ENCODE measurements at places on chromosomes 3 and 15.

DNA sequence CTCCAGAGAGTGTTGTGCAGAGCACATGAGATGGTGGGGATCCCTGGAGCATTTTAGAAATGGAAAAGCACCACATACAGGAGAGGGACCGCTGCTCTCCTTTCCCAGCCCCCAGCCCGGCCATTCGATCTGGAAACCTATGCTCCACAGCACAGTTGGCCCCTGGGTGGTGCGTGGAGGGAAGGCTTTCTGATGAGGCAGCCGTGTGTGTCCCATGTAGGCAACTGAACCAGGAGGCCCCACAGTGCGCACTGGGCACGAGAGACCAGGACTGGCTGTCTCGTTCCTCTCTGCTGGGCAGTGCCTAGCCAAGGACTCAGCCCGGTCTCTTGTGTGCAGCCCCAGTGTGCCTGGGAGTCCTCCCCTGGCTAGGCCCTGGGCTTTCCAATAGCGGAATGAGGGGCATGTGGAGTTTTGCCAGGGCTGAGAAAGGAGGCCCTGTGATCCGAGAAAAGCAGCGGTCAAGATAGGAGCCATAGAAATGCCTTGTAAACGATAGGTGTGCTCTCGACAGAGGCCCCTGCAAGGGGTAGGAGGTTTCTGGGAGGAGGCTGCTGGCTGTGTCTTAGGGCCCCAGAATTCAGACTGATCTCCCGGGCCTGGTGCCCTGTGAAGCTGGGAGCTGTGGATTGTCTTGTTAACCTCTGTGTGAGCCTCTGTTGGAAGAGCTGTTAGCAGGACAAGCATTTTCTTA lies 39.0 kb downstream of the CHDH start:
- DNase-seq, result no peak

DNA sequence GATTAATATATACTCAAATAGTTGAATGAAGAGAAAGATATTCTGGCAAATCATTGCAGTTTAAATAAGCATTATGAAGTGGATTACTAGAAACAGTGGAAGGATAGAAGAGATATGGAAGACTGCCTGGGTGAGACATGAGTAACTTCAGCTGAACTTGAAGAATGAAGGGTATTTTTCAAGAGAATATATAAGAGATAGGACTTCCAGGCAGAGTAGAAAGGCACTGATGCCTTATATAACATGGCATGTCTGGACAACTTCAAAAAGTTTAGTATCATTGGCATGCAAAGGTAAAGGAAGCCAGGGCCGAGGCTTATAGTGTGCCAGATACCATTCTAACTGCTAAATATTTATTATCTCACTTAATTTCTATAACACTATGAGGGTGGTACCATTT lies 126.5 kb upstream of the SLC7A14 start:
- DNase-seq, result no peak

GRCh38 chr15:92480361-92480760 lies 86.7 kb downstream of the ST8SIA2 start:
- DNase-seq, result no peak

GRCh38 chr3:194185221-194185620 lies 49.3 kb downstream of the HES1 start:
- DNase-seq, result no peak

DNA sequence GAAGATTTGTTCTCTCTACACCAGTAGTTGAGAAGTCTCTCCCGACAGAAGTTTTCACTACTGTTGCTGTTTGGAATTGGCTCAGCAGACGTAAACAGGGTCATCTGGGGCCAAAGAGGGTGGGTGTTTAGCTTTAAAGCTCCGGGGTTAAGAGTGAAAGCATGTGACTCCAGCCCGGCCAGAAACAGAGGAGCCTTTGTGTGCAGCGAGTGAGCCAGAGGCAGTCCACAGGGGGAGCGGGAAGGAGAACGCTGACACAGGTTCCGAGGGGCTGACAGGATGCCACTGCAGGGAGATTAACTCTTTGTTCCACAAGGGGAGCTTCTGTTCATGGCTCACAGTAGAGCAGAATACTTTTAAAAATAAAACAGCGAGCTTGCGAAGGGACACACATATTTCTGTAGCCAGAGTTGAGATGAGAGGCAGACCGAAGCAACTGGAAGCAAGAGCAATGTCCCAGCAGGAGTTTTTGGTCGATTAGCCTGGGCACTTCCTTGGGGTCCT lies 26.9 kb downstream of the BMF start:
- DNase-seq, result peak; percentile 69

- peak; percentile 27 for DNase-seq
Measured at GRCh38 chr3:152737021-152737908, 97.7 kb upstream of the P2RY1 start.

DNA sequence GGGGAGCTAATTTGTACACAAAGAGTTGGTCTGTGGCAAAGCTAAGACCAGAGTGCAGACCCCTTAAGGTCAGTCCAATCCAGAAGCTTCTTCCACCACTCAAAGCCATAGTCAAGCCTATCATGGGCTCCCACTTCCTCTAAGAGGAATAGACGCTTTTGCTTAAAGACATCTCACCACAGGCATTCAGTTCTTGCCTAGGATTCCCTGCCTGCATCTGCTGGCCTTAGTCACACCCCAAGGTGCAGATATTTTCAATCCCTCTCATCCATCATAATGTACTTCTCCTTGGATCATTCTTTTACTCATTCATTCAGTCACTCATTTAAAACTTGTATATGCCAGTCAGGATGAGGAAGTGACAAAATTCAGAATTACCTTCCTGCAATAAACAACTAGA lies 179.6 kb upstream of the STT3B start:
- DNase-seq, result no peak

DNA sequence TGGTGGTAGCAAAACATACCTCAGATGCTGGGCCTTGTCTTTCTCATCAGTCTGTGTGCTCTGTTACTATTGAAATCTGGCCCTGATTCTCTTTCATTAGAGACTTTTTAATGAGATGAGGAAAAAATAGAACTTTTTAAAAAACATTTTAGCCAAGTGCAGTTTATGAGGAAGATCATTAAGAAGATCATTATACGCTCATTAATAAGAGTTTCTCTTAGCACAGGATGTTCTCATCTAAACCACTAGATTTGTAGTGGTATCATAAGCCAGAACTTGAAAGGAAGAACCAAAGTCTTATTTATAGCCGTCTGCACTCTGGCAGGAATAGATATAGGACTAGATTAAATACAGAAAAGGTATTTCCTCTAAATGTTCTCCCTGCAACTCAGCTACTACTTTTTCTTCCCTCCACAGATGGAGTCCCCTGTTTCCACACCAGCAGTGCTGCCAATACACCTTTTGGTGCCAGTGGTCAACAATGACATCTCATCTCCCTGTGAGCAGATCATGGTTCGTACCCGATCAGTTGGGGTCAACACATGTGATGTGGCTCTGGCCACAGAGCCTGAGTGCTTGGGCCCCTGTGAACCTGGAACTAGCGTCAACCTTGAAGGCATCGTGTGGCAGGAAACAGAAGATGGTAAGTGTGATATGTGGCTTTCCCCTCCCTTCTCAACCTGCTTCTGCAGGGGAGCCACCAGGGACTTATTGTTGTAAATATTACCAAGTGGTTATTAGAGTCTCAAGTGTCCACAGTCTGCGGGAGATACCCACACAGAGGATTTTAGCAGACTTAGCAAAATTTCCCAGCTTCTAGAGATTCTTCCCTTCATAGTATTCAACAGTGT lies 152.8 kb downstream of the RBPMS2 start:
- DNase-seq, result no peak

- no peak for DNase-seq
Measured at GRCh38 chr15:42584031-42584765, 8.8 kb downstream of the STARD9 start.

GRCh38 chr3:13245615-13245978 lies 172.4 kb upstream of the IQSEC1 start:
- DNase-seq, result peak; percentile 50

DNA sequence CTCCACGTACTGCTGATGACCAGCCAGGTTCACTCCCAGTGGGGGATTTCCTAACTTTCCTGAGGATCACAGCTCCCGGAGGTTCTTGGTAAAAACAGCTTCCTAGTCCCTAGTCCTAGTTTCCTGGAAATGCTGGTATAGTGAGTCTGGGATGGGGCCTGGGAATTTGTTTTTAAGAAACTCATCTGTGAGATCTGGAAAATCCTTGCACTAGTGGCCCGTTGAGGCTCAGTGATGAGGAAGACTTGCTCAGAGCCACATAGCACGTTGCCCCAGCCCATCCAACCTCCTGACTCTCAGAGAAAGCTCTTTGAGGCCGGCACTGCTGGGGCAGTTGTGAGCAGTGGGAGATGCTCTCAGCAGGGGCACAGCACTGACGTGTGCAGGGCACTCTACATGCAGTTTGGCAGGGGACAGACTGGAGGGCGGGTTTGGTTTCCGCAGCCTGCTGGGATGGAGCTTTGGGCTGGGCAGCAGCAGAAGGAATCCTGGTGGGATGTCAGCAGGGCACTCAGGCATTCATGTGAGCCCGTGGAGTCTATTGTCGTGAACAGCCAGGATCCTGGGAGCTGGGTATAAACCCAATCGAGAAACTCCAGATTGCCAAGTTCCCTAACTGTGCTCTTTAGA lies 31.6 kb downstream of the SAXO2 start:
- no peak for DNase-seq

DNA sequence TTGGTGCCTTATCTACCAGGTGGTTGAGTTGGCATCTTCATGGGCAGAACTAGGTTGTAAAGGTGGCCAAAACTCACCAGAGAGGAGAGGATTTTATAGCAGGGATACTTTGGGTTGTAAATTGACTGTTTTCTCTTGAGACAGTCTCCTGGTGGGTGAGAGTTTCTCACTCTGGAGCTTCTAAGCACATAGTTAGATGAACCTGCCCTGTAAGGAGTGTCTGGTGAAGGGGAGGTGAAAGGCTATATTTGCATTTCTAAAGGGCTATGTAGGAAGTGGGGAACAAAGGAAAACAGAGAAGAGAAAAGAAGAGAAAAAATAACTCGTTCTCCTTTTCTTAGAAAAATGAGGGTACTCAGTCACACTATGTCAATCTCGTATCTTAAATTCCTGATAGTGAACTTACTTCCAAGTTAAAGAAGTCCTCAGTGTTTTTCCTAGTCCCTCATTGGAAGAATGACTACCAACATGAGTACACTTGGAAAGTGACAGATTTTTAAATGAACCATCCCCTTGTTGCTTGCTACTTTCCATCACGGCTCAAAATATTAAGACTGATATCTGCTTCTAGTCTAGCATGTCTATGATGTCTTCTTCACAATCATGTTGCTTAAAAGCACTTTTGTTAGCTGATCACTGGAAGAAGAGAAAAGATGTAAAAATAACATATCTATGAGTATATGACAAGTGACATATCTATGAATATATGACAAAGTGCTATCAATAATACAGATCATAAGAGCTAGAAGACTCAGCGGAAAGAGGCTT lies 113.8 kb upstream of the P2RY1 start:
- no peak for DNase-seq

DNA sequence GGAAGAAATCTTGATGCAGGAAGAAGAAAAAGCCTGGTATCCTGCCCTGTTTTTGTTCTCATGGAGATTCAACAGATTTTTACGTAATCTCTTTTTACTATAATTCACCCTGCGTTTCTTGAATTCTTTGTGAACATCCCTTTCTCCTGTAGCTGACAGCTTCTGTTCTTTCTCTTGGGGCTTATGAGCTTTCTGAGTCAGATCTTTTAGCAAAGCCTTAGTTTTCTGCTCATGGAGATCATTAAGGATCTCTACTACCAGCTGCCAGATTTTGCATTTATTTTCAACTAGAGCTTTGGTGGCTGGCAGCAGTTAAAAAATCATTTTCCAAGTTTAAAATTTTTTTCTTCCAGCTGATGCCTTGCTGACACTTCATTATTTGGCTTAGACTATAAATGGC lies 51.6 kb downstream of the MOBP start:
- no peak for DNase-seq

DNA sequence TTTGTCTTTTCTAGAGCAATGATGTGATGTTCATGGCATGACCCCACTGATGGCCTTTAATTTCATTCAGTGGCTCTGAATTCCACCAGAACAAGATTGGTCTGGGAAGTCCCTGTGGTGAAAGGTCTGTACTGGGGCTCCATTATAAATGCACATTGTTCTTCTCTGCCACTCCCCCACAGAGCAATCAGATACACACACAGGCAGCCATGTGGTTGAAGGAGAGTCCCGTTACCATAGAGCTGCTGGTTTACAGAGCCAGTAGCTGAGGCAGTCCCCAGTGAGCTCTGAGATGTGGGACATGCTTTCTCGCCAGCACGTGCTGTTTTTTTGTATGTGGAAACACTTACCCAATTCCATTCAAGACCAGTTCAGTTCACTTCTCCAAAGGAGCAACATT lies 172.7 kb upstream of the TRIM42 start:
- no peak for DNase-seq

DNA sequence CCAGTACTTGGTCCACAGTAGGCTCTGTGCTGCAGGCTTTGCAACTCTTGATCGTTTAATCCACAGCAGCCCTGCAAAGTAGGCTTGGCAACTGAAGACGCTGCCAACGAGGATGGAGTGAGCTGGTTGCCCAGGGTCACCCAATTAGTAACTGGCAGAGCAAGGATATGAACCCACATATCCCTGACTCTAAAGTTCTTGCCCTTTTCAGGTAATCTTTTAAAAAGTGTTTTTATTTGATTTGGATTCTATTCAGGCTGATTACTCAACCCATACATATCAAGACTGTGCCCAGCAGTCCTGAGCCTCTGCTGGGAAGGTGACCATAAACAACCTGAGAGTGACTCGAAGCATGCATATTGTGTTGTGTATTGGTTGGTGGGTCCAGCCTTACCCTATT lies 50.3 kb downstream of the PSMD6 start:
- no peak for DNase-seq

DNA sequence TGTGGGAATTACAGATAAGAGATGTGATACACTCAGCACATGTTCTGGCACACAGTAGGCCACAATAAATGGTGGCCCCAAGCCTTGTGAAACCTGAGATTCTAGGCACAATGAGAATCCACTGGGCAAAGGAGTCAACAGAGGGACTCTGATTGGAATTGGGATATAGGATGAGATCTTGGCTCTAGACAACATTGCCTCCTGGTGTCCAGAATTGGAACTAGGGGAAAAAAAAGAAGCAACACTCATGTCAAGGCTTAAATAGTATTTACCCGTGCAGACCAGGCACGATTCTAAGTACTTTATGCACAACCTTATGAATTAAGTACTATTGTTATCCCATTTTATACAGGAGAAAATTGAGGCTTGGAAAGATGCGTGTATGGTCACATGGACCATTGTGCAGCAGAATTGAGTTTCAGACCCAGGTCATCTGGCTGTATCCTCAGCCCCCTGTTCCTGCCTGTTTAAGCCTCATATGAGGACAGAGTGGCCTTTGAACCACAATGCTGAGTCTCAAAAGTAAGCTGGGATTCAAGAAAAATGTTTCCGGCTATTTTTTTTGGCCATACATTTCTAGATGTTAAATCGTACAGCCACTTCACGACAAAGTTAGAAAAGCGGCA lies 124.8 kb downstream of the SV2B start:
- peak; percentile 44 for DNase-seq

- DNase-seq, result peak; percentile 49
Measured at GRCh38 chr3:37338500-37338899, 164.1 kb upstream of the LRRFIP2 start.
